ENCODE measurements at places on chromosomes 13 and 19.

DNA sequence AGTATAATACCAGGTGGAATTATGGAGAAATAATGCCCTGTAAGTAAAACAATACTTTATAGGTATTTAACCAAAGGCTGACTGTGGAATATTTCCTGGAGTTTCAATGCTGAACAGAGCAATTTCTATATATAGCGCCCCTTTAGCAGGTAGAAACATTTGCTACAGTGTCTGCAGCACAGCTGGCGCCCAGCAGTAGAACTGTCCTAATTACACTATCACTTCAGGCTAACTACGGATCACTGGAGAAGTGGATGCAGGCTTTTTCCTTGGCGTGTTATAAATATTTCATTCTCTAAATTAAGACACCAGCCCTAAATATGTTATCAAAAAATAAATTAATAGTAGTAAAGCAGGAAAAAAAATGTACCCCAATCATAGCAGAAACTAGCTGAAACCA lies 3.1 kb downstream of the SHISA2 start:
- no peak for DNase-seq

DNA sequence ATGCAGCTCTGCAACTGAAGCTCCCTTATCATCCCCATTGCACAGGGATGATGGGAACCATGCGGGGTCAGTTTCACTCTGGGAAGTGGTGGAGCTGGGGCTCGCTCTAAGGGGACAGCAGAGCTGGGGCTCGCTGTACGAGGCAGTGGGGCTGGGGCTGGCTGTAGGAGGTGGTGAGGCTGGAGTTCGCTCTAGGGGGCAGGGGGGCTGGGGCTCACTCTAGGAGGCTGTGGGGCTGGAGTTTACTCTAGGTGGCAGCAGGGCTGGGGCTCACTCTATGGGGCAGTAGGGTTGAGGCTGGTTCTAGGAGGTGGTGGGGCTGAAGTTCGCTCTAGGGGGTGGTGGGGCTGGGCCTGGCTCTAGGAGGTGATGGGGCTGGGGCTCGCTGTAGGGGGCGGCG lies 99.1 kb downstream of the UQCRFS1 start:
- DNase-seq = no peak

DNA sequence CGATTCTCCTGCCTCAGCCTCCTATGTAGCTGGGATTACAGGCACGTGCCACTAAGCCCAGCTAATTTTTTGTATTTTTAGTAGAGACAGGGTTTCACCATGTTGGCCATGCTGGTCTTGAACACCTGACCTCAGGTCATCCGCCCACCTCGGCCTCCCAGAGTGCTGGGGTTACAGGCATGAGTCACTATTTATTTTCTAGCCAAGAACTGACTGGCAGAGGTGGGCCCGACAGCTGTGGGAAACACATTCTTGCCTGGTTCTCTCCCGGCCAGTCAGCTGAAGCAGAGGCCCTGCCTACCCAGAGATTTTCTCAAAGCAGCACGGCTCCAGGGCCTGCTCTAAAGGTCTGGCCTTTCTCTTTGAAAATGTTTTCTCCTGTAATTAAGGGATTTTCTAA lies 108.0 kb downstream of the KCTD15 start:
- DNase-seq = no peak

GRCh38 chr13:35530581-35530980 lies 54.1 kb upstream of the MAB21L1 start:
- no peak for DNase-seq

GRCh38 chr13:104326523-104326922 lies 1260.3 kb upstream of the SLC10A2 start:
- DNase-seq = no peak

GRCh38 chr13:99371956-99372355 lies 64.8 kb upstream of the GPR183 start:
- DNase-seq = no peak

- no peak for DNase-seq
Observed at GRCh38 chr13:96243376-96243775, 153.5 kb downstream of the HS6ST3 start.

- DNase-seq = no peak
Observed at GRCh38 chr19:32469795-32470194, 64.2 kb downstream of the DPY19L3 start.

- DNase-seq = no peak
Observed at GRCh38 chr13:110474713-110475112, 86.8 kb downstream of the RAB20 start.

DNA sequence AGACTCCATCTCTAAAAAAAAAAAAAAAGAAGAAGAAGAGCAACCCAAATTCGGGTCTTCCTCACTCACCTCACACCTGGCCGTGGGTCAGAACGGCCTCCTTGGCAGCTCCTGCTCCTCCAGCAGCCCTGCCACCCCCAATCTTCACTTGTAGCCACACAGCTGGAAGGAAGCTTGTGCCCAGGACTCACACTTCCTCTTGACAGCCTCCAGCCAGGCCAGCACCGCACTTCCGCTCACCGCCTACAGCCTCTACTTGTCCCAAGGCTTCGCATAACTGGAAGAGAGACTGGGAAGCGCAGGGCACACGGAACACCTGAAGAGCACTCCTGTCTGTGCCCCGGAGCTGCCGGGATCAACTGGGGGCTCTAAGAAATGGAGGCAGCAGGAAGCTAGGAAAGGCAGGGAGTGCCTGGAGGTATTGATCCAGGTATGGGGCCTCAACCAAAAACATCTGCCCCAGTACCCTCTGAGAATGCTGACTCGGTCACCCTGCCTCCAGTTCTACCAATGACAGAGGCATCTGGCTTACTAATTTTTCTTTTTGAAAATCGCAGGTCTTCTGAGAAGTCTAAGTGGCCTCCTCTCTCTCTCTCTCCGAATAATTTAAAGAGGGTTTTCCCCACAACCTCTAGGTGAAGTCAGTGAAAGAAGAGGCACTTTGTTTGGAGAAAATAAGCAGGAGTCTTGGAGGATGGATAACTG lies 31.1 kb upstream of the ATP12A start:
- DNase-seq = no peak

- DNase-seq = no peak
Observed at GRCh38 chr13:43986421-43986981, 106.8 kb downstream of the LACC1 start.

DNA sequence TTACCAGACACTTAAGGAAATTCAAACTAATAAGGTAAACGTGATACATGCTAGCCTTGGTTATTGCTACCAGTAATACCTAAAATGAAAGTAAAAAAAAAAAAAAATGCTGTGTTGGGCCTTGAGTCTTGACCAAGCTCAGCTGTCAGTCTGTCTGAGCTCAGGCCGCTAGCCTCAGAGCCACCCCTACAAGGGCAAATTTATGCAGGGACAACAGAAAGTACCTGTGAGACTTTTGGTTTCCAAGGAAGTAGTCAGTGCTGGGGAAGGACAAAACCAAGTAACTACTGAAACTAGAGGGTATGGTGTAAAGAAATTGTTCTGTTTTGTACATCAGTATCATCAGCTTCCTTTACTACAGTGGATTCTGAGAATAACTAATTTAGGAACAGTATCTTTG lies 134.3 kb upstream of the SLITRK5 start:
- DNase-seq = no peak

- DNase-seq = no peak
Observed at GRCh38 chr13:79663435-79663834, 182.5 kb downstream of the NDFIP2 start.

GRCh38 chr19:33693678-33694077 lies 71.9 kb downstream of the CHST8 start:
- DNase-seq = no peak

DNA sequence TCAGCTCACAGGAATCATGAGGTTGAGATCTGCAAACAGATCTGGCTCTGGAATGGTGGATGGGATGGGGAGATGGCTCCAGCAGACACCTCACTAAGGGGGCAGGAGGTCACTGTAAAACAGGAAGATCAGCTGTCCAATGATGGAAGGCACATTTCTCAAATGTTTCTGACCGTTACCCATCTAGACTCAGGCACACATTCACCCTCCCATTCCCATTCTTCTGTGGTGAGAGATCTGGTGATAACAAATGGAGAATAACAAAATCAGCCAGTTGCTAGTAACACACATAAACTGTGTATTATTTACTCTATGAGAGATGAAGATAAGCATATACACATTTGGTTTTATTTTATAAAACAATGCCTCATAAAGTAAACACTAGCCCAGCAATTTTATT lies 235.9 kb downstream of the TSHZ3 start:
- peak; percentile 41 for DNase-seq

GRCh38 chr13:110024645-110024980 lies 238.2 kb upstream of the IRS2 start:
- DNase-seq = no peak

DNA sequence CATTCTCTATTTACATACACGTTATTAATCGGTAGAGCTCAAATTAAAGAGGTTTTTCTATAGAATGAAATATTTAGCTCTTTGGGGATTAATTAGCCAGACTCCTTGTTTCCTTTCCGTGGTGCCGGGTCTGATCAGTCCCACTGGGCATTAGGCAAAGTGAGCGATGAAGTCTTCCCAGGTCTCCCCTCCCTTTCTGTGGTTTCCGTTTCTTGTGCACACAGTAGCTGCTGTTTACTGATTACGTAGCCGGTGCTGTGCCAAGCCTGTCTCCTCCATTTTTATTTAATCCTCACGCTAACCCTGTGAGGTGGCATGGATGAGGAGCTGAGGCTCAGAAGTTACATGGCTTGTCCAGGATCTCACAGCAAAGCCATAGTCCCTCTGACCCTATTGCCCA lies 9.0 kb downstream of the SLC25A15 start:
- DNase-seq = no peak

GRCh38 chr13:95250961-95251360 lies 50.3 kb downstream of the ABCC4 start:
- DNase-seq = no peak

GRCh38 chr13:39281539-39282150 lies 243.4 kb downstream of the NHLRC3 start:
- DNase-seq = peak; percentile 55

DNA sequence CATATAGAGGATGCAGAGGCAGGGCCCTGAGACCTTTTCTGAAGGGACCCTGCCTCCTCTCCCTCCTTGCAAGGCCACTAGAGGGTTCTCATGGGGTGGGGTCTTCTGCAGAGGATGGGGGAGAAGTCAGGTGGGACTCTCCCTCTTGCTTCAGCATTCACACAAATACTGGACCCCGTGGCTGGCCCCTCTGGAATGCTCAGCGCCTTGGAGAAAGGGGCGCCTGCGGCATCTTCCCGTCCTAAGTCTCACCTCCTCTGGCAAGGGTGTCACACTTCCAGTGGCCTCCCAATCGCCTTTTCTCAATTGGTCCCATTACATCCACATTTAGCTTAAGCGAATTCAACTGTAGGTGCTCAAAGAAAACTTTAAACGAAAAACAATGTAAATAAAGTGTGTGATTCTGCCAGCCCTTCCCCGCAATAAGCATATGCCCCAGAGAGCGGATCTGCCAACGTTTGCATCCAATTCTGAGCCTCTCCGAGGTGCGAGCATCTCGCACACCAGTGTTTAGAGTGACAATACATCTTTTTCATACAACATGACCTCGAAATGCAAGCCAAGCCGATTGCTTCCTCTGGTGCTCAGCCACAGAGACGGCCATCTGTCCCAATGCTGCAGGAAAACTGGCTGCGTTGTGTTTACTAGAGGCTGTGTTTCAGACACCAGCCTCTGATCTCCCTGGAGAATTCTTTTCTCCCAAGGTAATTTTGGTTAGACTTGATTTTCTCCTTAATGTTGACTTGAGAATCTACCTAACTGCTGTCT lies 69.1 kb upstream of the WASF3 start:
- no peak for DNase-seq

DNA sequence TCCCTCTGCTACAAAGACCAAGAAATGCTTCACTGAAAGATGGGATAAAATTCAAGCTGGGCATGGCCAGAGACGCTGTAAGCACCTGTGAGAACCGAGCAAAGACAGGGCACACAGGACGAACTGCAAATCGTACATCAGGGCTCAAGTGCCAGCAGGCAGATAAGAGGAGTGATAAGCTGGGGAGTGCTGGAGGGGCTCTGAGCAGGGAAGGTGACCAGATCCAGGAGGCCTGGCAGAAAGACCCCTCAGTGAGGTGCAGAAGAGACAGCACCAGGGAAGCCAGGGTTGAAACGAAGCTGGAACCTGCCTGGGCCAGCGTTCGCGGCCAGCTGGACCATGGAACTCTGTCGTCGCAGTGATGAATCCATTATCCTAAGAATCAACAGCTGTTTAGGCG lies 10.2 kb downstream of the RAB20 start:
- DNase-seq = no peak

- DNase-seq = no peak
Observed at GRCh38 chr19:17318966-17319365, 9.6 kb downstream of the DDA1 start.

GRCh38 chr13:46339035-46339666 lies 47.9 kb downstream of the RUBCNL start:
- peak; percentile 79 for DNase-seq

GRCh38 chr13:43266936-43267615 lies 243.7 kb downstream of the DNAJC15 start:
- DNase-seq = no peak

DNA sequence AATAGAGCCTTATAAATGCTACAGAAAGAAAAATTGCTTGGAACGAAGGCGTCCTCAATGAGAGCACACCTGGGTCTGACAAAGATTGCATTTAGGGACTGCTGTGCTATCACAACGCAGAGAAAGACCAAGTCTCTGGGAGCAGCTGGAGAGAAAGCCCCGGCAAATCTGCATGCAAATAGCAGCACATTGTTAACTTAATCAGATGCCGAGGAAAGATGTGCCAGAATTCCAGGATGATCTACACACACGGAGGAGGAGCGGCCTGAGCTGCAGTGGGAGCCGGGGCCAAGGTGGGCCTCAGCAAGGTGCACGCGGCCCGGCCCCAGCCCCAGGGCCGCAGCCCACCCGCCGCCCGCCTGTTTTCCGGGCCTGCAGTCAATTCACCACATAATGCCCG lies 1.4 kb downstream of the ZNF536 start:
- no peak for DNase-seq

DNA sequence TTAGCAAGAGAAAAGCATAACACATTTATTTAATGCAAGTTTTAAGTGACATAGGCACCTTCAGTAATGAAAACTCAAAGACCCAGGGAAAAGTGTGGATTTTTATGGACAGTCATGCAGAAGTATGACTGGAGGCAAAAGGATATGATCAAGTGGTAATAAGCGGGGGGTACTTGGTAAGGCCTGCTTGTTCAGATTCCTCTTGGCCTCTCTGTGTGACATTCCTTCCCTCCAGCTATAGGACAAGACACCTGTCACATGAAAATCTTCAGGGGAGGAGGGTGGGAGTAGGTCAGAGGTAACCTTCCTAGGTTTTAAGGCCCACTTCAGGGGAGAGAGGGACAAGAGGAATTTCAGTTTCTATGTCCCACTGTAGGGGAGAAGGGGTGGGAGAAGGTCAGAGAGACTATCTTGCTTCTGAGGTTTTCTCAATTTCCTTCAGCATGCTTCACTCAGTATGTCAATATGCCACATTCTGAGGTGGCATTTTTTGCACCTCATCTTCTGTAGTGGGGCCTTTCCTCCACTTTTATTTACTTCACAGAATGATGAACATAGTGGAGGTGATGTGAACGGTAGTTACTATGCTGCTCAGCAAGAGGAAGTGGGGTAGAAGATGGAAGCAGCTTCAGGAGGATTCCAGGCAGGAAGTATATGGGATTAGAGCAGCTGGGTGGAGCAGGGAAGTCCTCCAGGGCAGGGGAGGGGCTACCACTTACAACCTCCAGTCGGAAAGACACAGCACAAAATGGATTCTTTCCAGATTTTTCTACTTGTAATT lies 73.2 kb upstream of the RFC3 start:
- DNase-seq = no peak

GRCh38 chr19:40539070-40539469 lies 37.6 kb upstream of the SHKBP1 start:
- peak; percentile 22 for DNase-seq

All from fibroblast of skin of scalp (primary cell).